ENCODE measurements at places on chromosomes 6 and 20.

DNA sequence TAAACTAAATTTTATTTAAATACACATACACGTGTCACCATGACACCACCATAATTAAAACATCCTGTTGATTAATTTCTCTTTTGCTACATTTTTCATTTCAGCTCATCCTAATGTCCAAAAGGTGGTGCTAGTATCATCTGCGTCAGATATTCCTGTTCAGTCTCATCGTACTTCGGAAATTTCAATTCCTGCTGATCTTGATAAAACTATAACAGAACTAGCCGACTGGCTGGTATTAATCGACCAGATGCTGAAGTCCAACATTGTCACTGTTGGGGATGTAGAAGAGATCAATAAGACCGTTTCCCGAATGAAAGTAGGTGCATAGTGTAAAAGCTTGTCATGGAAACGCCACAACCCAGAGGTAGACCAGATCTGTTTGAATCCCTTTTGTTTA, 263.4 kb downstream of the UTRN start:
- DNase-seq: no peak

- DNase-seq: peak; percentile 70
These were observed 627.3 kb downstream of the UTRN start for GRCh38 chr6:144912474-144912873.

DNA sequence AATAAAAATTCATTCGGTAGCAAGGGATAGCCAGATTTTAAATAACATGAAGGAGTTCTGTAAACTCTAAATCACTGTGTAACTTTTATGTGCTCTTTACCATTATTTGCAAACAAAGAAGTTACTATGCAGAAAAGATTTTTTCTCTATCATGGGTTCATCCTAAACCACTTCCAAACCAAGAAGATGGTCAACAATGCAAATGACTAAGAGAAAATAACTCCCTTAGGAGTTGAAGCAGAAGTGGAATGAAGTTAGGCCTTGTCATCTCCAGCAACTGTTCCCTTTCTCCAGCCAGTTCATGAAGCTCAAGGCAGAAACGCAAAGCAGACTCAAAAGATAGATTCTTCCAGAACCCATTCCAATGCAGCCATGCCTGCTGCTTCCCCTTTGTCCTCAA, 66.0 kb downstream of the MBOAT1 start:
- DNase-seq: no peak

DNA sequence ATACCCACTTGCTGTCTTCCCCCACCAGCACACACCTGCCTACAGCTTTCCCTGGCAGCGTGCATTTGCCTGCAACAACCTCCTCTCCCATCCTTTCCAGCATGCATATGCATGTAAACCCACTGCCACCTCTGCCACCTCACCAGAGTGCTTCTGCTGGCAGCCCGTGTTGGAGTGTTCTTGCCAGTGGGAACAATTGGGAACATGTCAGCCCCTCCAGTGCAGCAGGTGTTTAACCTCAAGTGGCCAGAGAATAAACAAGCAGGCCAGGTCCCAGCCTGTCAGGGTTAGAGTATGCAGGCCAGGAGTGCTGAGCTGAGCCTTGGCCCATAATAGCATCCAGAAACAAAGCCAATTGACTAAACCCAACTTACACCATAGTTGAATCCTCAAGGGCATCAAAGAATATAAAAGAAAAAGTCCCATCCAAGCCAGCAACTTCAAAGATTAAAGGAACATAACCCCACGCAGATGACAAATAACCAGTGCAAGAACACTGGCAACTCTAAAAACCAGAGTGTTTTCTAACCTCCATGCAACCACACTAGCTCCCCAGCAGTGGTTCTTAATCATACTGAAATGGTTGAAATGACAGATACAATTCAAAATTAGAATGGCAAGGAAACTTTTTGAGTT, 1212.1 kb upstream of the CITED2 start:
- no peak for DNase-seq

DNA sequence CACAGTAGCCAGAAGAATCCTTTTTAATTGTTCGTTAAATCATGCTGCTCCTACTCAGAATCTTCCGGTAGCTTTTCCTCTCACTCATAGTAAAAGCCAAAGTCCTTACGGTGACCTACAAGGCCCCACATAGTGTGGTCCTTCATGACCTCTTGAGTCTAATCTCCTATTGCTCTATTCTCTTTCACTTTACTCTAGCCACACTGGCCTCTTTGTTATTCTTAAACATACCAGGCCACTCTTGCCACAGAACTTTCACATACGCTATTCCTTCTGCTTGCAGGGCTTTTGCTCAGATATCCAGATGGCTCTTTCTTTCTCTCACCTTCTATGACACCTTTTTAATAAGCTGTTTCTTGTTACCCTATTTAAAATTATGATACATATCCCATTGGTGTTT, 25.7 kb downstream of the ZNF391 start:
- DNase-seq: no peak

- DNase-seq: no peak
These were observed 481 bp downstream of the SERPINB6 start for GRCh38 chr6:2970753-2971419.

- DNase-seq: no peak
These were observed 118.2 kb upstream of the PRSS16 start for GRCh38 chr6:27129095-27129815.

GRCh38 chr6:137493218-137494038, 766 bp downstream of the OLIG3 start:
- no peak for DNase-seq

Data from non-pigmented ciliary epithelial cell (primary cell).